AG04450 (cell line): ENCODE measurements at places on chromosomes 6 and 20.

- DNase-seq, result peak; percentile 58
Observed at GRCh38 chr20:4544765-4545164, 176.9 kb upstream of the PRND start.

- no peak for DNase-seq
Observed at GRCh38 chr6:5728351-5729079, 278.2 kb downstream of the NRN1 start.

GRCh38 chr20:39623584-39624234 lies 661.6 kb downstream of the DHX35 start:
- no peak for DNase-seq

DNA sequence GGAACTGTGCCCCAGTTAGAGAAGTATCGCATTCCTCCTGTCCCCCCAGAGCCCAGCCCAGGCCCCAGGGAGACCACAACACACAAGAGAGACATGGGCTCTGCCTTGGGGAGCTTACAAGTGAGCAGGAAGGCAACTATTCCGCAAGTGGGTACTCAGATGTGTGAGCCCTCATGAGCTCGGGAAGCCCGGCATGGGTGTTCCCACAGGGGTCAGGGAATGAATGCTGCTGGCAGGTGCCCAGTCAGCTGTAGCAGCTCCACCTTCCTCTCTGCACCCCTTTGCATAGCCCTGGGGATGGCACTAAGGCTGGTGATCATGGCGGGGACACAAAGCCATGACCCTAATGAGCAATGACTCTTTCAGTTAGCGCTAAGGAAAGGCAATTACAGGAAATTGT lies 194.1 kb downstream of the SYNDIG1 start:
- DNase-seq, result no peak

DNA sequence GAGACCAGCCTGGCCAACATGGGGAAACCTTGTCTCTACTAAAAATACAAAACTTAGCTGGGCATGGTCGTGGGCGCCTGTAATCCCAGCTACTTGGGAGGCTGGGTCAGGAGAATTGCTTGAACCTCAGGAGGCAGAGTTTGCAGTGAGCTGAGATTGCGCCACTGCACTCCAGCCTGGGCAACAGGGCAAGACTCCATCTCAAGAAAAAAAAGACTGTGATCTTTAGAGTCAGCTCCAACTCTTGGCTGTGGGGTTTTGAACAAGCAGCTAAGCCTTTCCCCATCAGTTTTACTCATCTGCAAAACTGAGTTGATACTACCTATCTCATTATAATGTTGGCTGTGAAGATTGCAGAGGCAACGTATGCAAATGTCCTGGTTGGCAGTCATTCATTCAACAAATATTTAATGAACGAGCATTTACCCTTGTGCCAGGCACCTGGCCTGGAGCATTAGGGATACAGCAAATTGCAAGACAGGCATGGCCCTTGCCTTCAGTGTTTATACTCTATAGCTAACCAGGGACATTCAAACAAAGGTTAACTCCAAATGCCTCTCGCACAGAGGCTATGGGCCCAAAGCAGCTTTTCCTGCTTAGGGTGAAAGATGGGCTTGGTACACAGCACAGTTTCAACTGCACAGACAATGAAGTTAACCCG lies 37.8 kb downstream of the ILRUN start:
- no peak for DNase-seq

DNA sequence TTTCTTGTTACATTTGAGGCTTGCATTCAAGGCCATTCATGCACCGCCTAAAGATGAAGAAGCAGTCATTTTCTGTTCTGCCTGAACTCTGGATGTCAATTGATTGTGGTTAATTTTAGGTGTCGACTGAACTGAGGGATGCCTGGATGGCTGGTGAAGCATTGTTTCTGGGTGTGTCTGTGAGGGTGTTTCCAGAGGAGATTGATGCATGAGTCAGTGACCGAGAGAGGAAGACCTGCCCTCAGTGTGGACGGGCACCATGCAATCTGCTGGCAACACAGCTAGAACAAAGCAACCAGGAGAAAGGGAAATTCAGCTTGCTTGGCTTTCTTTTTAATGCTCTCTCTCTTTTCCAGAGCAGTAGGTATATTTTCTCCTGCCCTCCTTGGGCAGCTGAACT lies 164.1 kb upstream of the ECI2 start:
- DNase-seq, result no peak

DNA sequence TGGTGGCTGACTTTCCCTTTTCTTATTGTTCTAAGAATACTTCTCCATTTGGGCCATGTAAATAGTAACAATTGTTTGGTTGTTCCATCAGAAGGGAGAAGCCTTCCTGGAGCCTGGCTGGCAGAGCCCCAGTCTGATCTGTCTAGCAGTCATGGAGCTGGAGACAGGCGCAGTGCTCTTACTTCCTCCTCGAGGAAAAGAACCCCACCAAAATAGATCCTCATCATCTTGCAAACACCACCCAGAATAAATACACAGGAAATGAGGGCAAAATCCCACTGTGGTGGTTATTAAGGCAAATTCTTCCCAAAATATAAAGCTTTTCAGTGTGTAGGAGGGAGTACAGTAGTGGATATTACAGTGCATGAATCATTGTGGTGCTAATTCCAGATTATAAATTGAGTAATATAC lies 195.1 kb upstream of the SGK1 start:
- DNase-seq, result no peak

DNA sequence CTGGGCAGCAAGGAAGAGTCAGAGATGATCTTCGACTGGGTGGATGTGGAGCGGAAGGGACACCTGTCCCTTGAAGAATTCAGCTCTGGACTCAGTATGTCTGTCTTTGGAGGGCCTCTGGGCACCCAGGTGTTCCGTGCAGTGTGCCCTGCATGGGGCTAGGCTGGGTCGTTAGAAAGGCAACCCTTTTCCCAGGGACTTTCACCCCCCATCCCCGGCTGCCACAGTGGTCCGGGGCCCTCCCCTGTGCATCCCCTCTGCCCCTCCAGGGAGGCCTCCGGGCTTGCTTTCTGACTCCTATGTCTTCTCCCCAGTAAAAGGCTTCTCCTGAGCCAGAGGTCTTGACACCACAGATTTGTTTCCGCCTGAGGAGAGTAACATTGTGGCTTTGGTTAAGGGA lies 16.2 kb downstream of the RAB44 start:
- no peak for DNase-seq

DNA sequence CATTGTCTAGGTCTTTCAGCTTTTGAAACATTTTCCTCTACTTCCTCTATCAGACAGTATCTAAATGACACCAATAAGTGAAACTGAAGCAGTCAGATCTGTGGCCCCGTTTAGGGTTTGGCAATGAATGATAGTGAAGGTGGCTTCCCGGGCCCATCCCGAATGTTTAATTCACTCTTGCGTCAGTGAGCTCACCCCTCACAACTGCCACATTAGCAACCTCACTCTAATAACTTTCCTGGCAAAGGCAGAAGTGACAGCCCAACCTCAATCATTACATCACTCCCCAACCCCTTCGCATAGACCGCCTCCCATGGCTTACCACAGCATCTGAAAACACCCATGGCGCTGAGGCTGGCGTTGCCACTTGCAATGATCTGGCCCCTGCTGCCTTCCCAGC lies 92.4 kb upstream of the CD83 start:
- DNase-seq, result no peak

DNA sequence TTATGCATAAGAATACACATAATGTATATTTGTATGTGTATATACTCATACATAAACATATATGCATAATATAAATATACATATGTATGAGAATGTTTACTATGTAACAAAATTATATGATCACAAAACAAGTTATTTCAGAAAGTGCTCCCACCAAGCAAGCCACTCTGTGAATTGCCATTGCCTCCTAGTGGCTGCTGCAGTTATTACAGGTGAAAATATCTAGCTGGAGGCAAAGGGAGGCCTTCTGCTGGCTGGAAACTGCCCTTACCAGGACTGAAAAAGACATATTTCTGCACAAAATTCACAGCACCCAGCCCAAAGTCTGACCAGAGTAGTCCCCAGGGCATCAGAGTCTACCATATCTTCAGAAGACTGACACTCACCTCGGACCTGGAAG lies 14.4 kb upstream of the ADAM33 start:
- DNase-seq, result no peak

DNA sequence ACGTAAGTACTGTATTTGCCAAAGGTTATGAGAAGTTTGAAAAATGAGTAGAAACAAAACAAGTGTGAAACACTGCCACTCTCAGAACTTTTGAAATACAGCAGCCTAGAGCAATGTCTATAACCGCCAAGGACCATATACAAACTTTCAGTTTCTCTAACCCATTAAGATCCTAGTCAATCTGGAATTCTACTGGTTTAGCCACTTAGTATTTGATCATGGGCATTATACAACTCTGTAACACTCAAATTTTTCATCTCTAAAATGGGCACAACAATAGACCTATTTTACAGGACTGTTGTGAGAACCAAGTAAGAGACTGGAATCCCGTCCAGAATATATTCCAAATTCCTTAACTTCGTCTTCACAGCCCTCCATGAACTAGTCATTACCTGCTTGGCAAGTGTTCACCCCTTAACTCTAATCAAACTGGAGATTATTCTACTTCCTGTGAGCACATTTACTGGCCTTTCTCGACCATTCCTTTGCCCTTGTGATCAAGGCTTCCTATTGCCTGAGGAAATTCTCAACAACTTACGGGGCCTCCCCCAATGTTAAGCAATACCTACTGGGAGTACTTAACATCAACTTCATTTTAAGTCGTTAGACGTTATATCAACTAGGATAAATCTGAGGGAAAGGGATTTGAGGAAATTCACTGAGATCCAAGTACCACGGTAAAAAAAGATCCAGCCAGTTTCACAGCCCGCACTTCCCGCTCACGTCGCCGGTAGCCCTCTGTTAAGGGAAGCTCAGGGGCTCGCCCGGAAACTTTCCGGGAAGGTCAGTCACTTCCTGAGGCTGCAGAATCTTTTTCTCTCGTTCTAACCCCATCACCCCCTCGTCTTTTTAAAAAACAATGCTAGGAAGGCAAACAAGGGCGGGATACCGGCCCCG lies 1.1 kb downstream of the EIF2S2 start:
- no peak for DNase-seq

DNA sequence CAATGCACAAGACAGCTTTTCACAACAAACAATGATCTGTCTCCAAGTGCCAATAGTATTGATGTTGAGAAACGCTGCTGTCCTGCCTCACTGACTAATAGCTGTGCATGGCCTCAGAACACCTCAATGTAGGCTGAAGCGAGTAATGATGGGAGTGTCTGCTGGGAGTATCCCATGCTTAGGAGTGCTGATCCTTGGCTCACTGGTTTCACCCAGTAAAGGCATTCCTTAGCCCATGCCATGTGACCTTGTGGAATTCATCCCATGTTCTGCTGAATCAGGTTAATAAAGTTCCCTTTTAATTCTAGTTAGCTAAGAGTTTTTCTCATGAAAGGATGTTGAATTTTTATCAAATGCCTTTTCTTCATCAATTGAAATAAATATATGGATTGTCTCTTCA lies 3.8 kb upstream of the WFDC12 start:
- no peak for DNase-seq

DNA sequence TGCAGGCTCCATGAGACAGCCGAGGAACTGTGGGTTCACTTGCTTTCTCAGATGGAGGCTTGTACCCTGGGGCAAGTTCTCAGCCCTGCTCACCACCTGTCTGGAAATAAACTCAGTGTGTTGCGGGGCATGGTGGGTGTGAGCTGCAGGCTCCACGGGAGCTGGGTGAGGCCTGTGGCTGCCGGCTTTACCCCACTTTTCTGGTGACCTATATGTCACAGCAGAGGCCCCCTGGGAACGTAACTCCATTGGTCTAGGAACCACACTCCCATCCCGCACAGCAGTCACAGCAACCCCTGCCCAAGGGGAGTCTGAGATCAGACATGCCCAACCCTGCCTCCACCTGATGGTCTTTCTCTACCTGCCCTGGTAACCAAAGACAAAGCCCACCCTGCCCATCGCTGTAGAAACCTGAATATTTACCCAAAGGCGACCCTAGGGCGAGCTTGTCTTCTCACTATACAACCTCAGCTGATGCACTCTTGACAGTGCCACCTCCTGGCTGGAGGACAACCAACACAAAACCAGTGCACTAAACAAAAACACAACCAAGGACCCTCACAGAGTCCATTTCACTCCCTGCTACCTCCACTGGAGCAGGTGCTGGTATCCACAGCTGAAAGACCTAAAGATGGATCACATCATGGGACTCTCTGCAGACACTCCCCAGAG lies 174.3 kb downstream of the PDE10A start:
- no peak for DNase-seq

DNA sequence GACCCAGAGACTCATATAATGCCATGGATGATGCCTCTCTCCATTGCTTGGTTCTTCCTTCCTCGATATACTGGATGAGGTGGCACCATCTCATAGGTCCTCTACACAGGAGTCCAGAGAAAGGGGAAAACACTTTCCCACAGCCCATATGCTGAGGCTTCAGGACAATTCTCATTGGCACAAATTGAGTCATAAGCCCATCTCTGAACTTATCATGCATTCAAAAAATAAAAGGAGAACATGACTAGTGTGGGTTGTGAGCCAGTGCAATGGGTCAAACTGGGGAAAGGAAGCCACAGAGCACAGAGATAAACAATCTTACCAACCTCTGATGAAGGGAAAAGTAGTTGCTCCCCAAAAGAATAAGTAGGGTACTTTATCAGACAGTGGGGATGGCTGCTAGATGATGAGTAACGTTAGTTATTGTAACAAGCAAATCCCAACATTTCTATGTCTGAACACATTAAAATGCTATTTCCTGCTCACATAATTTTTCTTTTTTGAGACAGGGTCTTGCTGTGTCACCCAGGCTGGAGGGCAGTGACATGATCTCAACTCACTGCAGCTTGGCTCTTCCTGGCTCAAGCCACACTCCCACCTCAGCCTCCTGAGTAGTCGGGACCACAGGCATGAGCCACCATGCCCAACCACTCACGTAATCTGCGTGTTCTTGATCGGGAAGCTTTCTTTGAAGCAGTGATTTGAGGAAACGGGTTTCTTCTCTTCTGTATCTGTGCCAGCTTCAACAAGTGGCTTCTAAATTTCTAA lies 27.0 kb downstream of the SOD2 start:
- DNase-seq, result no peak

DNA sequence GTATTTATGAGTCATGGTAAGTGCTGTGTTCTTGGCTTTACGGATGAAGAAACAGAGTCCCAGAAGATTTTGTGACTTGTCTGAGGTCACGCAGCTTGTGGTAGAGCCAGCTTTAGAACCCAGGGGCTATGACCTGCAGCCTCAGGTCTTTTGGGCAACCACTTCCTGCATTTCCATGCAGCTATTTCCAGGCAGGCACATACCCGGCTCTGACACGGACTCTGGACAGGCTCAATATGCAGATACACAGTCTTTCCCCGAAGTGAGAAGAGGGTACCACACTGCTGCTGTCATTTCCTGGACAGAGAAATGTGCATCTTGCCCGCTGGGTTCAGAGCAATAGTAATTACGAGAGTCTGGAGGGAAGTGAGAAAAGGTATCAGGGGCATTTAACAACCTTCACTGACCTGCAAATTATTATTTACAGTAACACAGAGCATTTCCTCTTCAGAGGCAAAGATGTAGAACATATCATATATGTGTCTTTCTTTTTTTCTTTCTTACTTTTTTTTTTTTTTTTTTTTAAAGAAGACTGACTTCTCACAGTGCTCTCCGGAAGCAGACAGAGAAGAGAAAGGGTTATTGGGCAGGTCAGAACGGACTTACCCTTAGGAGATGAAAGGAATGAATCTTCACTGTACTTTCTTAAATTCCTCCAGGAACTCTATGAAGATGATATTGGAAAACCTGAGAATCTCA lies 185.1 kb downstream of the CLIC5 start:
- DNase-seq, result no peak
